Activated T-cell treated with anti-CD3 and anti-CD28 coated beads for 4 hours (primary cell): ENCODE measurements at places on chromosomes 2 and 18.

- no peak for DNase-seq
Measured at GRCh38 chr18:74328206-74328605, 12.6 kb downstream of the C18orf63 start.

GRCh38 chr18:12014086-12014485 is 32.8 kb downstream of the IMPA2 start:
- DNase-seq, result no peak

DNA sequence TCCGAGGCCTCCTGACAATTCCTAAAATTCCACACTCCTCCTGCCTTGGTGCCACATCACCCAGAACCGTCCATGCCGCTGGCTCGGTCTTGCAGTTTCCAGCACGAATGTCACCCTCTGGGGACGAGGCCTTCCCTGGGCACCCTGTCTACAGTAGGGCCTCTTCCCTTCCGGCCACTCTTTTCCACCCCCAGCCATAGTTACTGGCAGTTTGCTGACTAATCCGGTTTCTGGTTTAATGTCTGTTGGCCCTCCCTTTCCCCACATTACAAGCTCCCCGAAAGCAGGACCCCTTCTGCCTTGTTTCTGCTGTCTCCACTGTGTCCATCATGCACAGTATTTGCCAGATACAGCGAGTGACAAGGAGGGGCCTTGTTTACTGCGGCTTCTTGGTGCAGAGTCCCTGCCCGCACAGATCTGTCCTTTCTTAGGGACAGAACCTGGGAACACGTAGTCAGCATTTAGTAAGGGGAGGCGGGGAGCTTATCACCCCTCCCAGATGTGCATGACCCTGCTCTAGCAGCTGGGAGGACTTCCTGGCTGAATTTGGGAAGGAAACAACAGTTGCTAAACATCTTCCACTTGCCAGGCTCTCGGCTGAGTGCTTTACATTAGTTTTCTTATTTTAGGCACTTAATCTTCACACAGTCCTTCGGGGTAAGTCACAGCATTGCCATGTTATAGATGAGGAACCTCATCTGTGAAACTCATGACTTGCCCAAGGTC is 23.6 kb upstream of the CATIP start:
- no peak for DNase-seq

GRCh38 chr2:224691563-224691962 is 24.6 kb downstream of the CCDC195 start:
- no peak for DNase-seq

- DNase-seq, result no peak
Measured at GRCh38 chr2:33478968-33479731, 2.7 kb downstream of the RASGRP3 start.

- DNase-seq, result no peak
Measured at GRCh38 chr2:239204136-239204875, 196.5 kb downstream of the HDAC4 start.

DNA sequence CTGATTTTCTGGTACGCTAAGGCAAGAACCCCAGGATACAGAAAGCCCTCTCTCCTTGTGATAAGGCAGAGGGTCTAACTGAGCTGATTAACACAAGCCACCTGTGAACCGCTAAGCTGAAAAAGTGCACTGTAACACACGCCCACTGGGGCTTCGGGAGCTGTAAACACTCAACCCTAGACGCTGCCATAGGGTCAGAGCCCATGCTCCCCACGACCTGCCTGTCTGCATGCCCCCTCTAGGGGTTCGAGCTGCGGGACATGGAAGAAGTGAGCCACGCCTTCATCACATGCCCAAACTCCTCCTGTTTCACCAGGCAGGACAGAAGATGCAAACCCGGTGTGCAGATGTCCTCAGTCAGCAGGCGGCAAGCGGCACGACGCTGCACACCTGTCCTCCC is 173.9 kb upstream of the RAB12 start:
- no peak for DNase-seq

DNA sequence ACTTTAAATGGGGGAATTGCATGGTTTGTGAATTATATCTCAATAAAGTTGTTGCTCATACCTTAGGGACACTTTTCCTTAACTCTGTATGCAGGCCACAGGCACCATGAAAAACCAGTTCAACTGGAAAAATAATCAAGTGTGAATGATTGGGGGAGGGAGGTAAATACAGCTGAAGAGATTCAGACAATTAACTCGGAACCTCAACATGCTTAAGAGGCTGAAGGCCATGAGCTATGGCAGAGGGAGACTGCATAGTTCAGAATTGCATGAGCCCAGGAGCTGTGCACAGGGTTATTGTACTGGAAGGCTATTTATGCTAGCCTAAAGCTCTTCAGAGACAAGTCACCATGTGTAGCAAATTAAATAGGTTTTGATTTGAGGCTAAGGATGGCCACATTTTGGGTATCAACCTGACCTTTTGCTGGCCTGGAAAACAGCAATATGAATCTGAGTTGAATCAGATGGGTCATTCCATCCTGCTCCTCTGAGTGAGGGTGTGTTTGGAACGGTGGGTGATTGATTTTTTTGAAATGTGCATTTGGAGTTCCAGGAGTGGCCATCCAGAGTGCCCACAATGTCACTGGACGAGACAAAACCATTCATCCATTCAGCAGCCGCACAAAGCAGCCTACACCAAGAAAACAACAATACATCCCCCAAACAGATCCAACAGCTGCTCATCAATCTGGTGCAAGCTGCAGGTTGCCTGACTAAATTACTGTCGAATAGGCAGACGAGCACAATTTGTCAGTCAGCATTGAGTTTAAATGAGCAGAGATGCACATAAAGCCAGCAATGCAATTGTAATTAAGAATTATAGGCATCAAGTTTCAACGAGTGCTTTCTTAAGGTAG is 42.5 kb downstream of the HRH4 start:
- no peak for DNase-seq

DNA sequence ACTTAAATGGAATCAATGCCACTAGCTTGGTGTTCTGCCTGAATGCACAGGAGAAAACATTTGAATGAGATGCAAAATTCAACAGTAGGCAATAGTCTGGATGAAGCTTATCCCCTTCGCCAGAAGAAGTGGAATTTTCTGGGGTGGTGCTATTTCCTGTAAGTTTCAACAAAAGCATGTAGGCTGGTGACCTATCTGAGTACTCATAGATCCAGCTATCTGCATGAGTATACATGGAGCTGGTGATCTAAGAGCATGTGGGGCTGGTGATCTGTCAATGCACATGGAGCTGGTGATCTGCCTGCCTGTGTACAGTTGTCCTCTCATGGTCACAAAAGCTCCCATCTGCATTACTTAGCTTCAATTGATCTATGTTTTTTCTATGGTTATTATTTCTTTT is 71.2 kb downstream of the SLC9A4 start:
- DNase-seq, result no peak

- no peak for DNase-seq
Measured at GRCh38 chr18:58716060-58716756, 44.9 kb downstream of the MALT1 start.

DNA sequence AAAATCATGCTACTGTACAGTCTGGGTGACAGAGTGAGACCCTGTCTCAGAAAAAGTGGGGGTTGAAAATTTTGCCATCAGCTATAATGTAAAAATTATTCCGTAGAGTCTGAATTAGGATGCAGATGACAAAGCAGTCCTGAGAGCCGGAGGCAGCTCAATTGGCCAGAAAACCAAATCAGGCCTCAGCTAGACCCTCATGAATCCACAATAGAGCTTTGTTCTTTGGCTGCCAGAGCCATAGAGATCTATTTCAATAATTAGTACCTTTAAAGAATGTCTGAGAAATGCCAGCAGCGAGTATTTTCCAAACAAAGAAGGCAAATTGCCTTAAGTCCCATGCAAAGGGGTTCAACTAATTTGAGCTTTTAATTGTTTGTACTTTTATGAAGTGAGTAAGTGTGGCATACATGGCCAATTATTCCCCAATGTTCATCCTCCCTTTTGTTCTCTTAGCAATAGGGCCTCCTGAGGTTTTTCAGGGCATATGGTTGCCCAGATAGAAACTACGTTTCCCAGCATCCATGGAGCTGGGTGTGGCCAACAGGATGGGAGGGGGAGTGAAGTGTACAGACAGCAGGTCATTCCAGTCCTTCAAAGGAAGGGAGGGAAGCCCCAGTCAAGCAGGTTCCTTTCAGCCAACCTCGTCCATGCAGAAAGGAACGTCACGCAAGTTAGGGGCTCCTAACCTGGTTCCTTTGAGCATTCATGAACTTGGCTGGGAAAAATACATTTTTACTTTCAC is 211.3 kb upstream of the APCDD1 start:
- DNase-seq, result no peak

DNA sequence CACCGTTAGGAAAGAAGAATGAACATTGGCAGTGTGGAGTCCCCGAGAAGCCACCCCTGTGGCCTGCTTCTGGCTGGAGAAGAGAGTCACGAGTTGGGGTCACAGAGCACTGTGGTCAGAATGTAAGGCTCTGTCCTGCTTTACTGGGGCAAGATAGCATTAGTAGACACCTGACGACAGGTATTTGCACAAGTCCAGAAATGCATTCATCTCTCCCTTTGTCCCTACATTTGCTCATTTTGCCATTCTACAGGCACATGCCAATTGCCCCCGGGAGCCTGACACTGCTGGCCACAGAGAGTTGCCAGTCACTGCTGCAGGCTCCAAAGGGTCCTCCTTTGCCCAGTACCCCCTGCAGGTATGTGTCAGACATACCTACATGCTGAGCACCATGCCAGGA is 133.3 kb downstream of the SMAD2 start:
- DNase-seq, result no peak

DNA sequence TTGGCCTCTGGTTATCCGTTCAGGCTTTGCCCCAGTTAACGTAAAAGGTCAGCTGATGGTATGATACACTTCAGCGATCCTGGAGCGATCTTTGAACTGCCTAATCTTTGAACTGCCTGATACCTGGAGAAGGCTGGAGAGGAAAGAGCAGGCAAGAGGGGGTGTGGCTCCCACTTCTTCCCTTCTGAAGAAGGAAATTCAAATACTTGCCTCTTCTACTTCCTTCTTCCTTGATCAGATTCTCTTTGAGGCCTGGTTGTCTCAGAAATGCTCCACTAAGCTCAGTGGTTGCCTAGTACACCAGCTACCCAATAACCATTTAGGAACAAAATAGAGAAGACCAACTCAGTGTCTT is 619 bp downstream of the GALM start:
- no peak for DNase-seq

DNA sequence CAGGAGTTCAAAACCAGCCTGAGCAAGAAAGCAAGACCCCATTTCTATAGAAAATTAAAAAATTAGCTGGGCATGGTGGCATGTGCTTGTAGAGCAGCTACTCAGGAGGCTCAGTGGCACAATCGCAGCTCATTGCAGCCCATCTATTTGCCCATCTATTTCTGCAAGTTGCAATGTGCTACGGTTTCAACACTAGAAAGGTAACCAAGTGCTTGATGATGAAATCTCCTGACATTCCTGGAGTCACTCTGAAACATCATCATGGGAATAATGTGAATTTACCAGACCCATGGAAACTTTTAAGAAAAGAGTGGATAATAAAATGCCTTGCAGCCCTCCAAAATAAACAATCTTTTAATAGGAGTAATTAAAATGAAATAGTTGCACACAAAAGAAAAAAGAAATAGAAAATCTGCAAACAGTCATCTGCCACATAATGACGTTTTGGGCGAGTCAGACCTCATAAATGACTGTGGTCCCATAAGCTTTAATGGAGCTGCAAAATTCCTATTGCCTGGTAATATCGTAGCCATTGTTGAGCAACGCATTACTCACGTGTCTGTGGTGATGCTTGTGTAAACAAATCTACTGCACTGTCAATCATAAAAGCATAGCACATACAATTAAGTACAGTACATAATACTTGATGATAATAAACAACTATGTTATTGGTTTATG is 46.6 kb upstream of the AMMECR1L start:
- DNase-seq, result no peak

- no peak for DNase-seq
Measured at GRCh38 chr2:156986339-156986988, 271.0 kb upstream of the GALNT5 start.

DNA sequence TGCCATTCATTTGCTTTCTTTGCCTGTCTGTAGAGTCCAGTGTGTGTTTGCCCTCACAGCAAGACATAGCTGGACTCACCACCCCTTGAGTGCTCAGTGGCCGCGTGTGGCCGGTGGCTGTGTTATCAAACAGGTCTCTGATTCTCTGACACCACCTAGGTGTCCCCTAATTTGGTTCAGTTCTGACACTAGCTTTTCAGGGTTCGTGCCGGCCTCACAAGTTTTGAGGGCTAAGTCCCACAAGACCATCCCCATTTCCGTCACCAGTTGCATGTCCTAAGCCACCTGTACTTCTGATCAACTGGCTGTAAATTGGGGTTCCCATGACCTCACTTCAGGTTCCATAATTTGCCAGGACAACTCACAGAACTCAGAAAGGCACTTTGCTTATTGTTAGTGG is 23.5 kb downstream of the NCK2 start:
- DNase-seq, result no peak

DNA sequence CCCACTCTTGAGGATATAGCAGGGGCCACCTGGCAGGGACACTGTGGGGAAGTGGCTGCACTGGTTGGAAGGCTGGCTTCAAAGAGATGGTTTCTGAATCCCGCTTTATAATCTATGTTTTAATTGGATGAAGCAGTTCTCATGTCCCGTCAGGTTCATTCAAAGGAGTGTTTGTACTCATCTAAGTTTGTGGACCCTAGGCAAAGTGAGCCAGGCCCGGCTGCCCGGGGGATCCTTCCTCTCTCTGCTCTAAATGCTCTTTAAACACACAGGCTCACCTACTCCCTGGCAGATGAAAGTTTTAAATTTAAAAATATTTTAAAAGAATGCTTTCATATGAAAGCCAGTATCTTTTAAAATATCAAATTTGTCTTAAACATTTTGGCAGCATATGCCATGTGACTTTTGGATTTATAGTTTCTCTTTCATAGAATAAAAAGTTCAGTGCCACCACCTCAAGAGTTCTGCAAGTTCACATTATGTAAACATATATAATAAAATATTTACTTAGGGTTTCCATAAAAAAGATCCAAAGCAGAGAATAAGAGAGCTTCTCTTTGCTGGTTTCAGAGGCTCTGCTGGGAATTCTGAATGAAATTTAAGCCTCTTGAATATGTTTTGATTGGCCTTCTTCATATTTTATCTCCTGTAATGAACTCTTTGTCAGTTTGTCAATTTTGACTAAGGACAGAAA is 143.5 kb upstream of the ALPP start:
- DNase-seq, result no peak

DNA sequence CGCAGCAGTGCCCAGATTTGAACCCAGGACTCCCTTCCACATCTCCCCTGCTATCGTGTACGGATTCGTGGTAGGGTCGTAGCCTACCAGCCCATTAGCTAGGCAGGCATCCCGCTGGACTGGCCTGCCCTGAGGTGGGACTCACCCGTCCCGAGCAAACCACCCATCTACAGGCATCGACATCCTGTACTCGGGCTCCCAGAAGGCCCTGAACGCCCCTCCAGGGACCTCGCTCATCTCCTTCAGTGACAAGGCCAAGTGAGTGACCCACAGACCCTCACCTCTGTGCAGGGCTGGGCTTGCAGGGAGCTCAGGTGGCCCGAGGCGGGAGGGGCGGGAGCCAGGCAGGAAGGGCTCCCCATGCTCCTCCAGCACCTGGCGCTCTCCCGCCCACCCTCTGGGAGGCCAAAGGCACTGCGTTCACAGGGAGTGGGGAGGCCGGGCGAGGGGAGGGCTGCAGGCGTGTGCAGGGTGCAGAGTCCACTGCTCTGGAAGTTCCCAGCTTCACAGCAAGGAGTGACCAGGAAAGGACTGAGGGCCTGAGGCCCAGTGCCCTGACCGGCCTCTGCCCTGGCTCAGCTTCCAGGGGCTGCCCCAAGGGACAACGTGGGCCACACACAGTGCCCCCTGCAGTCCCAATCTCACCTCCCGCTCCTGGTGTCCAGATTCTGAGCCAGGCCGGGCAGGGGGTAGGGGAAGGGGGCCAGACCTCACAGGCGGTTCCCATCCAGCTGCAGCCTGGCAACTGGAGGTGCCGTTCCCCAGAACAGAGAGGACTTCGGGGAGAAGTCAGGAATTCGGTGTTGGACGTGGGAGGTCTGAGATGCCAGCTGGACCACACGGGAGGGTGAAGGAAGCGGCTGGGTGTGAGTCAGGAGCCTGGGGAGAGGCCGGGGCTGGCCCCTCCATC is 5.4 kb downstream of the AGXT start:
- no peak for DNase-seq
